ENCODE measurements at places on chromosomes 6 and 20. TPM values are rescaled to one million over a fixed set of nuclear protein-coding genes. Genes with fewer than 3 reads are reported as not detected.

DNA sequence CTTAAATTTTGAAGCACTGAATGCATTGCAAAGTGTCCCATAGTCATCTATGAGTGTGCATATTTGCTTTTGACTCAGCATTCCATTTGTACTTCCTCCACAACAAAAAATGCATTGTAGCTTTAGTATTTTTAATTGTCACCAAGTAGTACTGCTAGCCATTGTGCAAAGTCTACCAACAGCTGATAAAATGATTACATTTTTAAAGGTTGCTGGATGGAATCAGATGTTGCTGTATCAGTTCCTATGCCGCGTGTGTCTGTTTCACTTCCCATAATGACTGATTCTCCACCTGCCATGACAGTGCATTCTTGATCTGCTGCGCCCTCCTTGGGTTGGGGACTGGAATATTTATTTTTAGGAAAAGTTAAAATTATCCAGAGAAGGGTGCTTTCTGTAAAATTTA is 41.2 kb downstream of the SLX4IP start:
- peak; percentile 65 for DNase-seq

DNA sequence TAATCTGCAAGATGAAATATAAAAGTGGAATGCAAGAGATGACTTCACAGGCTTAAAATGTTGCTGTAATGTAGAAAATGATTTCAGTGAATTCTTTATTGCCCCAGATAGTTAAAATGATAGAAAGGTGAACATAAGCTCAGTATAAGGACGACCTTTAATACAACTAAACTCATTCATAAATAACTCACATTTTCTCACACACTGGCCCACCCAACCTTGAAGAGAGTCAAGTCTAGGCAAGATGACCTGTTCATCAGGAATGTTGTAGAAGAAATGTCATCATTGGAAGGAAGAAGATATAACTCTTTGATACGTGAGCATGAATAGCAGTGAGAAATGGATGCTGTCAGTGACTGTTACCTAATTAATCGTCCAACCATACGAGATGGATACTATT is 111.1 kb upstream of the SASH1 start:
- DNase-seq, result no peak

DNA sequence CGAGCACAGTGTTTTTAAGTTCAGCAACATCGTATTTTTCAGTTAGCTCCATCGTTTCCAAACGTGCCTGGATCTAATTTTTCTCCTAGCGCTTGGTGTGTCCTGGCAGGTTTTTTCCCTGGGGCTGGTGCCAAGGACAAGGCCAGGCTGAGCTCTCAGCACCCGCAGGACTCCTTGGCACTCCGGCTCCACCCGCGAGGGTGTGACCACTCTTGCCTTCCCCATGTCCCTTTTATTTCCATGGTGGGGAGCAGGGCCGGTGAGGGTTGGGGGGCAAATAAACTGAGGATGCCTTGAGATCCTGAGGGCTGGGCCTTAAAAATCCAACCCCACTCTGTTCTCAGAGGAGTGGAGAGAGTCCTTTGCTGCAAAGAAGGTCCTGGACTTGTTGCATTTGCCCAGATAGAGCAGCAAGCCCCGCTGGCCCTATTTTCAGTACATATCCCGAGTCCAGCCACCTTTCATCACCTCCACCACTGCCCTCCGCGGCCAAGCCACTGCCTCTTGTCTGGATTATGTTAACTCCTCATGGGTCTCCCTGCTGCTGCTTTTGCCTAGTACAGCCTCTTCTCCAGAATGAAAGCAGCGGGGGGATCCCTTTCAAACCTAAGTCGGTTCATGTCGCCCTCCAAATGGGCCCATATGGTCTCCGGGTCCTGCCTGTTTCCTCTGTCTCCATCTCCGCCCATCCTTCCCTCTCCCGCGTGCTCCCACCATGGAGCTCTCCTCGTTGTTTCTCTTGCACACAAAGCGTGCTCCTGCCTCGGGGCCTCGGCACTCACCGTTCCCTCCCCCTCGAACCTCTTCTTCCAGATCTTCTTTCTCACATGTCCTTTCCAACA is 4.5 kb upstream of the RAB44 start:
- DNase-seq, result peak; percentile 56

- peak; percentile 54 for DNase-seq
Observed at GRCh38 chr6:88376768-88377387, 210.7 kb upstream of the CNR1 start.

DNA sequence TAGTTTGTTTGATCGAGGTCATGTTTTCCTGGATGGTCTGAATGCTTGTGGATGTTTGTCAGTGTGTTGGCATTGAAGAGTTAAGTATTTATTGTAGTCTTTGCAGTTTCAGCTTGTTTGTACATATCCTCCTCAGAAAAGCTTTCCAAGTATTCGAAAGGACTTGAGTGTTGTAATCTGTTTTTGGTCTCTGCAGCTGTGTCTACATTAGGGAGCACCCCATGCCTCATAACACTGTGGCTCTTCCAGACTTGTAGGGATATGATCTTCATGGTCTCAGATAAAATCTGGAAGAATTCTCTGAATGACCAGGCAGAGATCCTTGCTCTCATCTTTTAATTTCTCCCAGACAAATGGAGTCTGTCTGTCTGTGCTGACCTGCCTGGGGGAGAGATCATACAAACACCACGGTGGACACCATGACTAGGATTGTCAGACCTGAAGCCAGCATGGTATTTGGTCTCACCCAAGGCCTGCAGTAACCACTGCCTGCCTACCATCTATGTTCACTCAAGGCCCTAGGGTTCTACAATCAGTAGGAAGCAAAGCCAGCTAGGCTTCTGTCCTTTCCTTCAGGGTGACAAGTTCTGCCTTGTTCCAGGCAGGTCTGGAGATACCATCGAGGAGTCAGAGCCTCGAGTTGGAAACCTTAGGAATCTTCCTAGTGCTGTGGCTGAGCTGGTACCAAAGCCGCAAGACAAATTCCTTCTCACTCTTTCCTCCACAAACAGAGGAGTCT is 114.7 kb upstream of the KHDRBS2 start:
- DNase-seq, result no peak

GRCh38 chr6:145427232-145427631 is 308.1 kb downstream of the EPM2A start:
- DNase-seq, result no peak

GRCh38 chr6:165184192-165184979 is 125.0 kb downstream of the C6orf118 start:
- DNase-seq, result peak; percentile 47

GRCh38 chr20:59814840-59815340 is 118.5 kb downstream of the SYCP2 start:
- no peak for DNase-seq

- no peak for DNase-seq
Observed at GRCh38 chr6:53361549-53362031, 12.8 kb upstream of the ELOVL5 start.

DNA sequence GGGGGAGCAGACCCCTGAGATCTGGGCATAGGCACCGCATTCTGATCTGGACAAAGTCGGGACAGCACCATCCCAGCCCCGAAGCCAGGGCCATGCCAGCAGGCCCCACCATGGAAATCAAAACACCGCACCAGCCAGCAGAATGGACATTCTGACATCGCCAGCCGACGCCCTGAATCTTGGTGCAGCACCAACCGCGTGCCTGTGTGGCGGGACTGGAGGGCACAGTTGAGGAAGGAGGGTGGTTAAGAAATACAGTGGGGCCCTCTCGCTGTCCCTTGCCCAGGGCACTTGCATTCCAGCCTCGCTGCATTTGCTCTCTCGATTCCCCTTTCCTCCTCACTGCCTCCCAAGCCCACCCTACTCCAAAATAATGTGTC is 2.0 kb downstream of the NNAT start:
- DNase-seq, result no peak

GRCh38 chr6:30820193-30820592 is 64.1 kb upstream of the DDR1 start:
- peak; percentile 82 for DNase-seq

MEI4 gene
- not detected for total RNA-seq

FABP7 gene
- total RNA-seq, result not detected

SLC17A1 gene
- total RNA-seq, result not detected

CLPSL1 gene
- total RNA-seq, result not detected

POPDC3 gene
- total RNA-seq, result 129 TPM

CST4 gene
- not detected for total RNA-seq

SULF2 gene
- total RNA-seq, result 6.0 TPM
